ENCODE measurements at places on chromosomes 12 and 14.

DNA sequence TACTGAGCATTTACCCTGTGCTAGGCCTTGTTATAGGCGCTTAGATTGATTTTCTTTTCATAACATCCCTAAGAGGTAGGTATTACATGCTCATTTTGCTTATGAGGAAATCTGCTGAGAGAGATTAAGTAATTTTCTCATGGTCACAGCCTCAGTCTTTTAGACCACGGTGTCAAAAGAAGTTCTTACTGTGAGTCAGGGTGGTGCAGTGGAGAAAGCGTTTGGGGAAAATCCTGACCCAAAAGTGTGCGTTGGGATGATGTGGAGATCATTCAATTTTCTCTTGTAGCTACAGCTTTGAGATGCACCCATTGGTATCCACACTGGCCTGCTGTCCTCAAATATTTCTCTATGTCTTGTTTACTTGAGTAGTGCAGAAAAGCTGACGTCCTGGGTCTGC lies 8.2 kb downstream of the ANG start:
- DNase-seq = no peak

DNA sequence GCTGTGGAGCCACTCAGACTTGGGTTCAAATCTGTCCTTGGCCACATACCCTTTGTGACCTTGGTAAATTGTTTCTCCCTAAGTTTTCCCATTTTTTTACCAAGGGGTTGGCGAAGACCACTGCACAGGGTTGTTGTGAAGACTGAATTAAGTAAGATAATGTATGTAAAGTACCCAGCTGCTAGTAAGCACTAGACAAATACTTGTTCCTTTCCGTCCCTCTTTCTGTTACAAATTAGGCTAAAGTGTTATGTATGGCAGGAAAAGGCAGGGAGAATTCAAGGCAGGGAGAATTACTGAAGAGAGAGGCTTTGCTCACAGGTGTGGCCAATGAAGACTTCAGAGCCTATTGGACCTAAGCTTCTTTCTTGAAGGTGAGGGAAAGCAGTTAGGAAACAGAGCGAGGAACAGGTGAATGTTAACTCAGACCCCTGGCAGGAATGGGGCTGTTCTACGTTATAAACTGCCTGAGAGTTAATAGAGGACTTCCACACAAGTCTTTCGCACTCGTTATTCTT lies 25.9 kb downstream of the ABHD12B start:
- DNase-seq = no peak

DNA sequence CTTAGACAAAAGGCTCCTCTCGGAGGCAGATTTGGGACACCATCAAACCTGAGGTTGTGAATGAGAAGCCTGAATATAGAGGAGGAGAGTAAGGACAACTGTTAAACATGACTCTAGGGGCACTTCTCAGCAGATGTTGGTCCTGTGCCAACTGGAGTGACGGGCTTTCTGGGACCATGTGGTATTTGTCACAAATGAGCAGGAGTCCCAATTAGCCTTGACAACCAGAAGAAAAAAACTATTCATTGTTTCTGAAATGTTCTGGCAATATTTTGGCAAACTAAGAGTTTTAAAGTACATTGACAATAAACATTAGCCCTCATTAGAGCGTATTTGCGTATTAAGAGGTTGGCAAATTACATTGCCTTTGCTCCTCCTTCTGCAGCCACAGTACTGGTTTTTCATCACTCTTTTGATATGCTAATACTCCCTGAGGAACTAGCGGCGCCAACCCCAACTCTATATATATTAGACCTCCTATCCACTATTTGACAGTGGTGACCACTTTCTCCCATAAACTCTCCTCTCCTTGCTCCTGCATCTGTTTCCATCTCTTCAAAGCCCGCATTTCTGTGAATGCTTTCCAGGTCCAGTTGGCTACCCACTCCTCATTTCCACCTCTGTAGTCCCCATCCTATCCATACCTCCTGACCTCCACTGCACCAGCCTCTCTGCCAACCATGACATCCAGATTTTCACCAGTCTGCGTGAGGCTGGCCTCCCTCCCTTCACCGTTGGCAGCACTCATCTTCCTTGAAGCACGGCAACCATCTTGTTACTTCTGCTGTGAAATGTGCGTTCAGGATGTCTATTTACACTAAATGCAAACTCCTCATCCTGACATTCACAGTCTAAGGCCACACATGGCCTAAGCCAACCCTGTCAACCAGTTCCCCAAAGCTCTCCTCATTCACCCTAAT lies 100.7 kb downstream of the ZFC3H1 start:
- no peak for DNase-seq

- no peak for DNase-seq
Observed at GRCh38 chr12:15372352-15372751, 50.0 kb downstream of the PTPRO start.

DNA sequence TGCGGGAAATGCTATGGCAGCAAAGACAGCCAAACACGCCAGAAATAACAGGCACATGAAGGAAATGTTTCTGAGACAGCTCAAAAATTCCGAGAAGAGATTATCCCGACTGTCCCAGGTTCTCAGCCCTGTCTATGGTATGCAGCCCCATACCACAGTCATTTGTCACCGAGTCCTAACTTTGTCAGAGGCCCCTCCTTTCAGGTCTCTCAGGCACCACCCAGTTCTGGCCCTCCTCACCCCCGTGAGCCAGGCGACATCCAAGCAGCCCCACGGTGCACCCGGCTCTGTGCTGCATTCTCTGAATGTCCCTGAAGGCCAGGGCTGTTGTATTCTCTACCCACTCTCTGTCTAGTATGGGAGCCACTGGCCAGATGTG lies 24.0 kb downstream of the SSH1 start:
- DNase-seq = no peak

DNA sequence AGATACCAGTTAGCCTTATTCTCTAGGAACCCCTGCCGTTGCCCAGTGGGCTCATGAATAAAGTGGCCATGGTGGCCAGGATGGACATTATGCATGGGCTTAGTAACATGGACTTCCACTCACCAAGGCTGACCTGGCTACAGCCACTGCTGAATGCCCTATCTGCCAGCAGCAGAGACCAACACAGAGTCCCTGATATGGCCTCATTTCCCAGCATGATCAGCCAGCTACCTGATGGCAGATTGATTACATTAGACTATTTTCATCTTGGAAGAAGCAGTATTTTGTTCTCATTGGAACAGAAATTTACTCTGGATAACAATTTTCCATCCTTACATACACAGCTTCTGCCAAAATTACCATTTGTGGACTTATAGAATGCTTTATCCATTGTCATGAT lies 16.2 kb upstream of the LPCAT3 start:
- DNase-seq = no peak

DNA sequence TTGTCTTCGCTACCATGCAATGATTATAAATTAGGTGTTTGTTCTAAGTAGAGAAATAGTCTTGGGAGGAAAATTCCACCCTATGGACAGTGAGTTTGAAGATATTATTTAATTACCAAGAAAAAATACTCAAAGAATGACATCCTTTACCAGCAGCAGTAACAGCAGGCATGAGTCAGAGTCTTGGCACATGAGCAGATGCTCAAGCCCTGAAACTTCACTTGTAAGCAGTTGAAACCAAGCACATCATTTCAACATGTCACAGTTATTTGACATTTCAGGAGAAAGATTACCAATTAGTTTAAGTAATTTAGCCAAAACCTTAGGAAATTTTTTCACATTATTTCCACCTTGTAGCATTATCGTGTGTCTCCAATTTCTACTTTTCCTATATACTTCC lies 99.2 kb downstream of the C12orf50 start:
- DNase-seq = no peak

DNA sequence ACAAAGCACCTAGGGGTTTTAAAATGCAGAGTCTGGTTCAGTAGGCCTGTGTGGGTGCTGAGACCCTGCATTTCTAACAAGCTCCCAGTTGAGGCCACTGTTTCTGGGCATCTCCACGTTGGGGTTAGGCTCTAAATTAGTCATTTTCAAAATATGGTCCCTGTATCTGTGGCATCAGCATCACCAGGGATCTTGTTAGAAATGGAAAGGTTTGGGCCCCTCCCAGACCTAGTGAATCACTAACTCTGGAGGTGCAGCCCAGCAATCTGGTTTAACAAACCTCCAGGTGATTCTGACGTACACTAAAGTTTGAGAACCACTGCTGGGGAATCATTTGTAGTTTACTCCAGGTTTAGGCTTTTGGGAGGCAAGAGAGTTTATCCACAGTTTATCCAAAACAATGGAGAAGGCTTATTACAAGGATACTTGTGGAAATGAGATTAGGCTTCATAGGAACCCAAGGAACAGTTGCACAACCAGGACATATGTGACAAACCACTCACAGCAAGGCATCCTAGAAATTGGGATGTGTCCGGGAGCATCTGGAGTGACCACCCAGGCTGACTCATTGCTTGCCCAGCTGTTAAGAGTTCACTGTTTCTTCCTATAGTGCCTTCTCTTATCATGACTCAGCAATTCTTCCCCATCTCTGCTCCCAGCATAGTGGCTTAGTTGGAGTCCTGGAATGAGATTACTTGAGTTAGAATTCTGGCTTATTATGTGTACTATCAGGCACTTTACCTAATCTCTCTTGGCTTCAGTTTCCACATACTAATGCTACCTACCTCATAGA lies 71.6 kb upstream of the STXBP6 start:
- no peak for DNase-seq

DNA sequence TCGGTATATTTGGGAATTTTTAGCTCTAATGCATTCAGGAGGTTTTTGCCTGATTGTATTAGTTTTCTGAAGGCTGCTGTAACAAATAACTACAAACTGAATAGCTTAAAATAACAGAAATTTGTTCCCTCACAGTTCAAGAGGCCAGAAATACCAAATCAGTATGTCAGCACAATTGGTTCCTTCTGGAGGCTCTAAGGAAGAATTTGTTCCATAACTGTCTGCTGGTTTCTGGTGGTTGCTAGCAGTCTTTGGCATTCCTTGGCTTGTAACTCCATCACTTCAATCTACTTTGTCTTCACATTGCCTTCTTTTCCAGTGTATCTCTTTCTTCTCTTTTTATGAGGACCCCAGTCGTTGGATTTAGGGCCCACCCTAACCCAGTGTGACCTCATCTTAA lies 21.3 kb downstream of the TMTC3 start:
- DNase-seq = no peak

- no peak for DNase-seq
Observed at GRCh38 chr14:77570706-77571268, 45.6 kb downstream of the SPTLC2 start.

- DNase-seq = no peak
Observed at GRCh38 chr12:96210376-96211055, 16.3 kb downstream of the ELK3 start.

DNA sequence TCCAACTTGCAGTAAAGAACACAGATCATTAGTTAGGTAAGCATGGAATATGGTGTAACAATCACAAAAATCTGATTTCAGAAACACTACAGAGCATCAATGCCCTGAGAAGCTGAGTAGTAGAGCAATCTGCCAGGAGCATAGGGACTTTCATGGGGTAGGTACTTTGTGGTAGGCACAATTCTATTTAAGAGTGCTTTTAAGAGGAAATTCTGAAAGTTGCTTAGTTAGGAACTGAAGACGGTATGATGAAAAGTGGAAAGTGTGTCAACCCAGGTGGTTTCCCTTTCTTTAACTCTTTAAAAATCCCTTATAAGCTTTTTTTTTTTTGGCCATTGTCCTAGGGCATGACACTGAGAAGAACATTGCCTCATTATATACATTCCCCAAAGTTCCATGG lies 535.7 kb upstream of the FBXO33 start:
- DNase-seq = no peak

DNA sequence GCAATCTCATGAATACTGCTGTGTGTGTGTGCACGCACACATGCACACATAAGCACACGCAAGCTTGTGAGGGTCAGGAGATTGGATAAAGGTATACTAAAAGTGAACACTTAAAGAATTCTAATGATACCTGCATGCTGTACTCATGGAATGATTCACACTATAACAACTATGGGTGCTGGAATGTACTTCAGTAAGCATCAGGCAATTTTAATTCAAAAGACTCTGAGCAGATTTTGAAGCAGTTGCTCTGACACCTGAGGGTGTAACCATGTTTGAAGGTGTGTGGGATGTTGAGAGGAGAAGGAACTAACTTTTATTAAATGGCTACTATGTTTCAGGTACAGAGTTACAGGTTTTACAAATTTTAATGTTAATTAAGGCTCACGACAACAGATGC lies 61.6 kb downstream of the GARIN6 start:
- DNase-seq = no peak

DNA sequence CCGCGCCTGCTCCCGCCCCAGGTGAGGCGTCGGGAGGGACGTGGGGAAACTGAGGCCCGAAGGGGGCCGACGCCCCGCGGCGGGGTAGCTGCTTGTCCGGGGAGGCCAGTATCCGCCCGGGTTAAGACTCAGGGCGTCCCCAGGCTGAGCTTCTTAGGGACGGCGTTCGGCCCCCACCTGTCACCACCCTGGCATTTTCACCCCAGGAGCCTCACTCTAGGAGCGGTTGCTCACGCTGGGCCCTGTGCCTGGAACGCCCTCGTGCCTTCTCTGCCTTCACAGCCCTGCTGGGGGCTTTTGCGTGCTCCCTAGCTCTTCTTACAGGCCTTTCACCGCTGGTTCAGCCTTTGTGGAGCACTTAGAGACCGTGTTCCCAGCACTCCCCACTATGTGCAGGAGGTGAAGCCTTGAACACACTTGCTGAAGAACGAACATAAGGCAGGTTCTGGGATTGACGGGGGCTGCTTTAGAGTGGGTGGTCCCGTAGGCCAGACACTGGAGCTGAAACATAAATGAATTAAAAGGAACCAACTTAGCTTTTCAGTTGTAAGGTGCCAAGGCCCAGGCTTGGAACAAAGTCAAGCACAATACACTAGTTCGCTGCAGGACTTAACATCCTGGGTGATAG lies 601 bp downstream of the ZNF839 start:
- DNase-seq = peak; percentile 8

DNA sequence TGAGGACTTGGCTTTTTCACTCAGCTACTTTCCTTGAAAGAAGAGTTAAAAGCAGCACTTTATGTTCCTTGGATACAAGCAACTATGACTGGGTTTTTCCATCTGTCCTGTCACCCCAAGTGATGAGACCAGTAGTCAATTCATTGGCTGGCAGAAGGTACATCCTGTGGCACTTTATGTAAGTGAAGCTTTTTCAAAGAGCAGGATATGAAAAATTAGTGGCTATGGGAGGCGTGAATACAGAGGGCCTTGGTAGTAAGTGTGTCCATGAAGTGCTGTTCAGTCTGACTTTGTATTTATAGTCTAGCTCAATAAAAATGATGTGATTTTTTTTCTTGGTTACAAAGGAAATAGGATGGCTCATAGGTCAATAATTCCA lies 68.8 kb downstream of the DRAM1 start:
- DNase-seq = peak; percentile 32

- DNase-seq = no peak
Observed at GRCh38 chr12:129215556-129215955, 362.3 kb downstream of the GLT1D1 start.

DNA sequence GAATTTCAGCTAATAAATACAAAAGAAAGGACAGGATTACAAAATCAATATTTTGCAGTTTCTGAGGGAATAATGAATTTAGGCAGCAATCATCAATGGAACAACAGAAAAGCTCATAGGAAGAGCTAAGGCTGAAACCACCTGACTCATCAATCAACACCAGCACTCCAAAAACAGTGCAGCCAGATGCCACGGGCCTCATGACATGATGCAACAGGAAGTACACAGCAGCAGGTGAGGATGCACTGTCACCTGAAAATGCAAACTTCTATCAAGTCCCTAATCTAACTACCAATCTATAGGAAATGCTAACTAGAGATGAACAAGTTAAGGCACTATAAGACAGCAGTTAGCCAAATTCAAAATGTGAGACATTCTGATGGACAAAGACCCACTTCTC lies 21.7 kb downstream of the GNS start:
- peak; percentile 70 for DNase-seq

- peak; percentile 59 for DNase-seq
Observed at GRCh38 chr12:51386351-51386750, 4.9 kb downstream of the GALNT6 start.
